GM12891 (cell line): ENCODE measurements at places on chromosomes 4 and X.

DNA sequence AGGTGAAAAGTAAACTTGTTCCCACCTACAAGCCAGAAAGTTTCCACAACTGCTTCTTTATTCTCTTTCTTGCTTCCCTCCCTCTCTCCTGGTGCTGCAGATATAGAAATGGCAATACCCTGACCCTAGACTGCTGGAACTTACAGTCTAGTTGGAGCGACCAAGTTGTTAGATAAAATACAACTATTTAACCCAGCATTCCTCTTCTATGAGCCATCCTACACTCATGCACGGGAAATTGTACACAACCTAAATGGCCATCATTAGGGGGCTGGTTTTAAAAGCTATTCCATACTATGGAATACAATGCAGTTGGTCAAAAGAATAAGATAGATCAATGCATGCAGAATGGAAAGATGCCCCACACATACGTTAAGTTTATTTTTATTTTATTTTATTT lies 41.1 kb downstream of the PJA1 start:
- no peak for DNase-seq

DNA sequence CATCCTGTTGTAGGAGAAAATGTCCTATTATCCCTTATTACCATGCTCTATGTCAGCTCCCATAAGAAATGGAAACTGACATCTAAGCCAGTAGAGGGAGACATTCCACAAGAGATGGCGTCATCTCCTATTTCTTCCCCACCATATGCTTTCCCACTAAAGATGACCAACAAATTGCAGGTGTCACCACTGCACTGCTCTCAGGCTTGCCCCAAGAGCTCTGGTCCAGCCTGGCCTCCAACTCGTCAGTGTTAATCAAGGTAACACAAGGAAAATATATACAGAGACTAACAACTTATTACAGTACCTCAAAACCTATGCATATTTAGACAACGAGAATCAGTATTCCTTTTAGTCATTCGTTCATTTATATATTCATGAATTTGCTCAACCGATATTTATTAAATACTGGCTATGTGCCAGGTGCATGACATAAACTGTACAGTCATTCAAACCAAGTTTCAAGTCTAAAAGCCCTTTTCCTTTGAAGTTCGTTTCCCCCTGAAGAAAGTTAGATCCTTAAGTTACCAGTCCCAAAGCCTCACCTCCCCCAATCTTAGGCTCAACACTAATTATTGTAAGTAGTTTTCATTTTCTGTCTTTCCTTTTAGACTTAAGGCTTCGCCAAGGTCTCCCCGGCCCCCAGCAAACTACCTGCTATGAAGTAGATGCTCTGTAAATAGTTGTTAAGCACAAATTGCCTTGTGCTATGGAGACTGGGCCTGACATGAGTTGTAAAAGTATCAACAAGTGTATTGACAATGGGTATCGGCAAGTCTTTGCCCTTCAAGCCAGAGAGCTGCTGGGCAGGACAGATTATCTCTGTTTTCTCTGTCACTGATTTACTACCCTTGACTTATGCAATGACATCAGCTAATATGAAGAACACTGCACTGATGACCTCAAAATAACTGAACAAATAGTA lies 3.1 kb upstream of the FGB start:
- peak; percentile 2 for DNase-seq

DNA sequence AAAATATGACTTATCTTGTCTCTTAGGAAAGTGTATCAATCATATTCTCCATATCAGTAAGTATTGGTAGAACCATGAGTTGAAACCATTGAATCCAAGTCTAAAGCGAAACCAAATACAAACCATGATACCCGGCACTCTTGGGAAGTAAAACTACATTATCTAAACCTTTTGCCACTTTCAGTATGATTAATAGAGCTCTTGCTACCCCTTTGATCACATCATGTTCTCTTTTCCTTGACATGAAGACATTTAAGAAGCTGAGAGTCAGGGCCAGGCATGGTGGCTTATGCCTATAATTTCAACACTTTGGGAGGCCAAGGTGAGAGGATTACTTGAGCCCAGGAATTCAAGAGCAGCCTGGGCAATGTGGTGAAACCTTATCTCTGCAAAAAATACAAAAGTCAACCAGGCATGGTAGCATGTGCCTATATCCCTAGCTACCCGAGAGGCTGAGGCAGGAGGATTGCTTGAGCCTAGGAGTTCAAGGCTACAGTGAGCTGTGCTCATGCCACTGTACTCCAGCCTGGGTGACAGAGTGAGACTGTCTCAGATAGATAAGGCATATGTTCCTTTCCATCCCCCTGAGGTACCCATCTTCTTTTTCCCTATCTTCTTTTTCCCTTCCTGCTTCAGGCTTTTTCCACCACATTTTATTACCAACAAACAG lies 45.4 kb downstream of the CEP135 start:
- DNase-seq: peak; percentile 23

- no peak for DNase-seq
These were observed 36.8 kb downstream of the FABP2 start for GRCh38 chr4:119284876-119285780.

DNA sequence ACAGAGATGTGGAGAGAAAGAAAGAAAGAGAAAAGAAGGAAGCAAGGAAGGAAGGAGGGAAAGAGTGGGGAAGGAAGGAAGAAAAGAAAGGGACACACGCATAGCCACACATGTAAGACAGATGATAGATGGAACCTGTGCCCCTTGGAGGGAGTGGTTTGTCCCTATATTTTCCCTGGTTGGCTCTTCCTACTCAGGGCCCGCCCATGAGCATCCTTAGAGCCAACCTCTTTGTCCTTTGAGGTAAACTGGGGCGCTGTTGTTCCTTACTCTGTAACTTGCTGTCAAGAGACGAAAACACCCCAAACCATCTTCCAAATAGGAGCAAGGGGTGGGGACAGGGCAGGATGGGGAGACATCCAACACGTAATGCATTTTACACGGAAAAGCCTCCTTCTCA lies 220.9 kb downstream of the MAML3 start:
- no peak for DNase-seq
